ENCODE measurements at places on chromosomes 7 and 10.

DNA sequence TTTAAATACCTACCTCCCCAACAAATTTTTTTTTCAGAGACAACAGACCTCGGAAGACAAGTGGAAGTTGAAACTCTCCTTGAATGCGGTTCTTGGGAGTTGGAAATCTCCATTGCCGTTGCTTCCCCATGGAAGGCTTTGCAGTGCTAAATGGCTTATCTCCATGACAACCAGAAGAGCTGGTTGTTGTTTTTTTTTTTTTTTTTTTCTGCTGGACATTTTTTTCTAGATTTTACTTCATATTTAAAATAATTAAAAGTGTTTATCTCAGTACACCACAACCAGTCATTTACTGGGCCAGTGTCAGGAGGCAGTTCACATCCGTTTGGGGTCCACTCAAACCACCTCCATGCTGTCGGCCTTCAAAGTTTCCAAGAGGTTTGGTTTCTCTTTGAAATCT lies 348.5 kb upstream of the PRKCQ start:
- DNase-seq = no peak

DNA sequence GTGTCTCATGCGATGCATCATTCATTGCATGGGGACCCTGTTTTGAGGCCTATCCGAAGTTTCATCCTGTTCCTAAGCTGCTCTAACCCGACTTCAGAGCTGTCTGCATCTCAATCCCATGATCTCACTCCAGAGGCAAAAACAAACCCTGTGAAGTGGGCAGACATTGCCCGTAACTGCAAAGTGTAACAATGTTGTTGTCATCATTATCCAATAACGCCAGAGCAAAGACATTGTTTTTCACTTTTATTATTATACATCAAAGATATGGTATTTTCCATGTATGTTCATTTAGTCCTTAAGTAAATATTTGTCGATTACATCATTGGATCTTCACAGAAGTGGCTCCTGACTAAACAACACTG lies 246.7 kb downstream of the KLF6 start:
- DNase-seq = no peak

GRCh38 chr7:115679976-115680375 lies 350.6 kb downstream of the TFEC start:
- no peak for DNase-seq

GRCh38 chr10:125531465-125531864 lies 151.5 kb downstream of the TEX36 start:
- no peak for DNase-seq

- no peak for DNase-seq
Observed at GRCh38 chr7:85851571-85852193, 664.8 kb upstream of the SEMA3D start.

- no peak for DNase-seq
Observed at GRCh38 chr7:21616091-21616490, 73.3 kb downstream of the DNAH11 start.

DNA sequence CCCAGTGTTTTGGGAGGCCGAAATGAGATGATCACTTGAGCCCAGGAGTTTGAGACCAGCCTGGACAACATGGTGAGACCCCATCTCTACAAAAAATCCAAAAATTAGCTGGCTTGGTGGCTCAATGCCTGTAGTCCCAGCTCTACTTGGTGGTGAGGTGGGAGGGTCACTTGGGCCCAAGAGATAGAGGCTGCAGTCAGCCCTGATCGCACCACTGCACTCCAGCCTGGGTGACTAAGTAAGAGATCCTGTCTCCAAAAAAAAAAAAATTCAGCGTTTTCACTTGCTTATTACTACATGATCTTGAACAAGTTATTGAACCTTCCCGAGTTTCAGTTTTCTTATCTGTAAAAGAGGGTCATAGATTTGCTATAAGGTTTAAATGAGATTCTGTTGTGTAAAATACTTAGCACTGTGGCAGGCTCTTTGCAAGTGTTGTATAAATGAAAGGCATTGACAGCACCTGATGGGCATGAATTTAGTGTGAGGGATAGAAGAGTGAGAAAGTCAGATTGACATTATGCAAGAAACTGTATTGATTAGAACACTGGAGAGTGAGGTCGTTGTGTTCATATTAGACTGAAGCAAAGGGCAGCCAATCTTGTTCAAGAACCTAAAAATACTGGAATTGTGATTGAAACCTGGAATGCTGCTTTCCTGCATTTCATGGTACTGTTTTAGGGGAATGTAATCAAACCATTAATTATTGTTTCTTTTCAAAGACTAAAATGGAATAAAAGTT lies 136.8 kb downstream of the LCOR start:
- DNase-seq = no peak

DNA sequence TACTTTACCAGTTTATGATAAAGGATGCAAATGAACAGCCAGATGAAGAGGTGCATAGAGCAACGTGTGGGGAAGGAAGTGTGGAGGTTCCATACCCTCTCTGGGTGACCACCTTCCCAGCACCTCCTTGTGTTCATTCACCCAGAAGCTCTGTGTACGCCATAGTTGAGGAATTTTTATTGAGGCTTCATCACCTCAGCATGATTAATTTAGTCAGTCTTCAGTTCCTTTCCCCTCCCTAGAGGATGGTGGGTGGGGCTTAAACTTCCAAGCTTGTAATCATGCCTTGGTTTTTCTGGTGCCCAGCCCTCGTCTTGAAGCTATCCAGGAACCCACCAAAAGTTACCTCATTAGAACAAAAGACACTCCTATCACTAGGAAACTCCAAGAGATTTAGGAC lies 162.7 kb downstream of the PLCE1 start:
- no peak for DNase-seq

DNA sequence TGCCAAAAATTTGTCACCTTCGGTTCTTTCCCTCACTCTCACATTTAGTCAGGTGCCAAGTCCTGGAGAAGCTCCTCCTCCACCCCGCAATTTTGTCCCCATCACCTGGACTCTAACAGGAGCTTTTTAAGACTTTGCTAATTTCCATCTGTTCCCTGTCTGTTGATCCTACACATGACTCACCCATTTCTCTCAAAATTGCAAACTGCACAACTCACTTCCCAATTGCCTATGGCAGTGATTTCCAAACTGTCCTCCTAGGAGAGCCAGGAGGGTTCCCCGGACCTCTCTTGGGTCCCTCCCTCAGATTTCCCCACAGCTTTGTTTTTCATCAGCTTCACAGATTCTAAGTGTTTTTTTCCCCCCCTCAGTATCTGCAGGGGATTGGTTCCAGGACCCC lies 120.3 kb downstream of the WNT2 start:
- no peak for DNase-seq

DNA sequence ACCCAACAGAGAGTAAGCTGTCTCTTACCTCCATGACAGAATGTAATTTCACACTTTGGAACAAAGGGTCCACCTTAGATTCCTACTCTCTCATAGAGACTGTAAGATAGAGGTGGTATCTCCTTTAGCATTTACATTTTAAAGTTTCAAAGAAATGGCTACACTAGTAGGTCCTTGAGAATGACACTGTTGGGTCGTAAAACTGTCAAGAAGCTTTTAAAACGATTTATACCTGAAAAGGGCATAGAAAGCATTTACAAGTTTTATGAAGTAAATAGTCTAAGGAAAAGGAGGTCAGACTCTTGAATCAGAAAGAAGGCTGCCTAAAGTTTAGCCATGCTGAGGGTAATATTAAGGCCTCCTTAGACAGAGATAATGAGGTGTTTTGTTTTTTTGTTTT lies 1212.4 kb upstream of the PHF14 start:
- no peak for DNase-seq

- DNase-seq = no peak
Observed at GRCh38 chr10:75029420-75029819, 82.0 kb upstream of the SAMD8 start.

DNA sequence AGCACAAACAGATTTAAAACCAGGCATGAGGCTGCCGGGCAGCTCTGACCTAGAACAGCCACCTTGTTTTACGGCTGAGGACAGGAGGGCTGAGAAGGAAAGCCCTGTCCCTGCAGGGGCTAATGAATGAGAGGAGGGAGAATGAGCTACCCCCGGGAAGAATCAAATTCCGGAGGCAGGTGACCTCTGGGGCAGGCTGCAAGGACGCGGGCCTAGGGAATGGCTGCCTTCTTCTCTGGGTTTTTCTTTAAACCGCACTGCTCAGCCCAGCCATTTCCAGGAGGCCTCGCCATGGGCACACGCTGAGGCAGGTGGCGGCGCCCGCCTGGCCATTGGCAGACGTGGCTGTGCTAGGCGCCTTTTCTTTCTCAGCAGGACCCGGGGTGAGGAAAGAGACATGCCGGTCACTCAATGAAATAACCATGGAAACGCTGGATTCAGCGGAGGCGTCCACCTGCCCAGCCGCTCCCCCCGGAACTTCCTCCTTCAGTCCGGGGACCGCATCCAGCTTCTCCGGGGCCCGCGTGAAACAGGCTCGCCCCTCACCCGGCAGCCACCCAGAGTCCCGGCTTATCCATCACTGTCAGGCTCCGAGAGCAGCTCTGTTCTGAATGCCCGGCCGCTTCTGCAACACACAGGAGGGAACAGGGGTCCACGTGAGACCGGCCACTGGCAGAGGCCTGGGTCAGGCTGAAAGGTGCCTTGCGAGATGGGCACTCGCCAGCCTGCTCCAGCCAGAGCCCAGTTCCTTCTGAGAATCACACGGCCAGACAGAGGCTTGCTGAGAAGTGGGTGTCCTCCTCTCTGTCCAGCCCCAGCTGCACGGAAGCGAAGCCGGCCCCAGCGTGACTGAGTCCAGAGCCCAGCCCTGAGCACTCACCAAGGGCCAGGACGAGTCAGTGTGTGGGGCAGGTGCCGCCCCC lies 82.1 kb downstream of the PDGFA start:
- DNase-seq = no peak

GRCh38 chr7:150848111-150848510 lies 4.2 kb upstream of the AOC1 start:
- DNase-seq = no peak

GRCh38 chr10:3761021-3761686 lies 23.9 kb downstream of the KLF6 start:
- DNase-seq = no peak

All from stimulated activated CD8-positive, alpha-beta memory T cell treated with anti-CD3 and anti-CD28 coated beads, Interleukin-7, amount 100 ng/mL, for 48 hours (primary cell).